ENCODE measurements at places on chromosomes 7 and 10. TPM values are rescaled to one million over a fixed set of nuclear protein-coding genes. Genes with fewer than 3 reads are reported as not detected.

Gene CTTNBP2
- total RNA-seq = not detected

Gene XRCC2
- total RNA-seq = 20.6 TPM

Gene CLCN1
- total RNA-seq = 0.09 TPM

Gene TSPAN15
- total RNA-seq = 2.5 TPM

DNA sequence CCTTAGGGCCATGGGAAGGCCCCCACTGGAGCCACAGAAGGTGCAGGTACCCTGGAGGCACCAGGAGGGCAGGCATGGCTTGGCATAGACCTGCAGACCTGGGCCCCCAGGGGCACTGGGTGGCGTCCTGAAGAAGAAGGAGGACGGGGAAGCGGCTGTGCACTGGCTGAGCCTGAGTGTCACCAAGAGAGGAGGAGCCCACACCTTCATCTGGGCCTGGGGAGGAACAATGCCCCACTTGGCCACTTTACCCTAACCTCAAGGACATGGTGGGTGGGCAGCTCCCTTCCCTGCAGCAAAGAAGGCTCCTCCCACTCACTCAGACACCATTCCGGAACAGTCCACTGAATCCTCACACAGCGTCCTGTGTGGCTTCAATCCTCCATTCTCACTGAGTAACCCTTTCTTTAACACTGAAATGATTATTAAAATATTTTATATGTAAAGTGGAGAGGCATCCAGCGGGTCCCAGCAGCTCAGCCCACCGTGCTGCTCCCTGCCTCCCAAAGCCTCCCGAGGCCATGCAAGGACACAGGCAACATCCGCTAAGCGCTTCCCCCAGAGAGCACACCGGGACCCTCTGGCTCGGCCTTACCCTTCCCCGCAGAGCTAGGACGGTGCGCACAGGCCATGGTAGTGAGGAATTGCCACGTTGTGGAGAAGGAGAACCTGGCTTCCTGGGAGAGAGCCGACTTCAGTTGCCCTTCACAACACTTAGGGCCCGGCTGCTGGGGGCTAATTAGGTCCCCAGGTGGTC, 516.7 kb upstream of the MGMT start:
- no peaks in the 10 kb centered on the region for H3K4me1 ChIP-seq
- no peaks in the 10 kb centered on the region for H3K27me3 ChIP-seq
- H3K27ac ChIP-seq = no peak overlapping the region
- no peak overlapping the region for H3K4me3 ChIP-seq

GRCh38 chr7:107001490-107001889, 43.0 kb upstream of the PRKAR2B start:
- DNase-seq = no peak
- H3K27me3 ChIP-seq = peaks cover 19% of the 10 kb centered on the region
- H3K4me1 ChIP-seq = no peaks in the 10 kb centered on the region
- H3K4me3 ChIP-seq = no peak overlapping the region
- no peaks in the 10 kb centered on the region for H3K36me3 ChIP-seq
- H3K27ac ChIP-seq = no peak overlapping the region

- H3K4me3 ChIP-seq = no peak overlapping the region
- no peak overlapping the region for H3K27ac ChIP-seq
- no peak for DNase-seq
- H3K27me3 ChIP-seq = no peaks in the 10 kb centered on the region
- H3K4me1 ChIP-seq = peaks cover 7% of the 10 kb centered on the region
Measured at GRCh38 chr7:115679976-115680375, 350.6 kb downstream of the TFEC start.

GRCh38 chr7:88457320-88457719, 150.6 kb upstream of the STEAP4 start:
- DNase-seq = no peak
- no peaks in the 10 kb centered on the region for H3K36me3 ChIP-seq
- H3K4me1 ChIP-seq = no peaks in the 10 kb centered on the region
- H3K27me3 ChIP-seq = no peaks in the 10 kb centered on the region

DNA sequence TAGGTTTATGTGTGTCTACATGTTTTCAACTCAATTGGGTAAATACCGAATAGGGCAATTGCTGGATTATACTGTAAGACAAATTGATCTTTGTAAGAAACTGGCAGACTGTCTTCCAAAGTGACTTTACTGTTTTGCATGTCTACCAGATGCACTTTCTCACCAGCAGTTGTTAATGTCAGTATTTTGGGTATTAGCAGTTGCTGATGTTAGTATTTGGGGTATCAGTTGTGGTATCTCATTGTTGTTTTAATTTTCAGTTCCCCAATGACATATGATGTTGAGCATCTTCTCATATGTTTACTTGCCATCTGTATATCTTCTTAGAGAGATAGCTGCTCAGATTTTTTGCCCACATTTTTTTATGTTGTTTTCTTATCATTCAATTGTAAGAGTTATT, 10.6 kb downstream of the PDE6C start:
- H3K27me3 ChIP-seq = peaks cover 23% of the 10 kb centered on the region
- DNase-seq = no peak
- no peak overlapping the region for H3K4me3 ChIP-seq
- H3K27ac ChIP-seq = no peak overlapping the region

GRCh38 chr7:49766966-49767365, 6.5 kb upstream of the VWC2 start:
- no peaks in the 10 kb centered on the region for H3K36me3 ChIP-seq
- no peak overlapping the region for H3K27ac ChIP-seq
- no peak for DNase-seq
- no peaks in the 10 kb centered on the region for H3K4me1 ChIP-seq
- H3K27me3 ChIP-seq = peaks cover 15% of the 10 kb centered on the region

DNA sequence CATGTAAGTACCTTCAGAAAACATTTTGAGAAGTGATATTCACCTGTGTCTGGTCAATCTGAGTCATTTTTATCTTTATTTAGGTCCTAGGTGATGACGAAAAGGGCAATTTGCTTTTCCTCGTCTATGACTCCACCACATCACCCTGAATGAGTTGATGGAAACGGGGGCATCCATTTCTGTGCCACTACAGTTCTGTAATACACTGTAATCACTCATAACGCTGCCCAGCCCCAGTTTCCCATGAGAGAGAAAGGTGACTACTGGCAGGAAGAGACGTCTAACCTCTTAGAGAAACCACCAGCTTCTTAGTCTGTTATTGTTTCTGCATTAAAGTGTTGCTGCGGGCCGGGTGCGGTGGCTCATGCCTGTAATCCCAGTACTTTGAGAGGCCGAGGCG, 205.3 kb upstream of the MKLN1 start:
- peaks cover 24% of the 10 kb centered on the region for H3K36me3 ChIP-seq
- H3K27ac ChIP-seq = no peak overlapping the region
- H3K4me1 ChIP-seq = peaks cover 5% of the 10 kb centered on the region
- no peak overlapping the region for H3K4me3 ChIP-seq

GRCh38 chr7:55516409-55516808, 55.9 kb downstream of the VOPP1 start:
- peaks cover 28% of the 10 kb centered on the region for H3K4me1 ChIP-seq
- H3K36me3 ChIP-seq = peaks cover 16% of the 10 kb centered on the region
- H3K27me3 ChIP-seq = no peaks in the 10 kb centered on the region
- H3K4me3 ChIP-seq = no peak overlapping the region
- DNase-seq = no peak

- no peak overlapping the region for H3K27ac ChIP-seq
- H3K4me3 ChIP-seq = no peak overlapping the region
- H3K36me3 ChIP-seq = no peaks in the 10 kb centered on the region
- no peak for DNase-seq
- H3K27me3 ChIP-seq = no peaks in the 10 kb centered on the region
Measured at GRCh38 chr7:46744957-46745706, 824.1 kb upstream of the IGFBP3 start.

DNA sequence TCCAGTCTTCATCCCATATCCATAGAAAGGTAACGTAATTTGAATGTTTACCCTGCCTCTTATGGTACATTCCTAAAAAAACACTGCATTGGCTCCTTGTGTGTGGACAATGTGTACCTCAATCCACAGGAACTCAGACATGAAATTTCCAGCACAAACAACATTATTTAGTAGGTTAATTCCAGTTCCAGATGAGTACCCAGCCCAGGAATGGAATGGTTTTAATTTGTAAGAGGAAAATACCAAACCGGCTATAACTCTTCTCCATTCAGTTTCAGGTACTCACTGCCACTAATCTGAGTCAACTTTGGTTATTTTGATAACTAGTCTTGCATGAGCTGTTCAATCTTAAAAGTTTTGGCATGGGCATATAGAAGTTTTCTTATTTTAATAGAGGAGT, 39.0 kb downstream of the TFPI2 start:
- H3K27me3 ChIP-seq = peaks cover 5% of the 10 kb centered on the region
- H3K36me3 ChIP-seq = no peaks in the 10 kb centered on the region
- H3K27ac ChIP-seq = no peak overlapping the region

DNA sequence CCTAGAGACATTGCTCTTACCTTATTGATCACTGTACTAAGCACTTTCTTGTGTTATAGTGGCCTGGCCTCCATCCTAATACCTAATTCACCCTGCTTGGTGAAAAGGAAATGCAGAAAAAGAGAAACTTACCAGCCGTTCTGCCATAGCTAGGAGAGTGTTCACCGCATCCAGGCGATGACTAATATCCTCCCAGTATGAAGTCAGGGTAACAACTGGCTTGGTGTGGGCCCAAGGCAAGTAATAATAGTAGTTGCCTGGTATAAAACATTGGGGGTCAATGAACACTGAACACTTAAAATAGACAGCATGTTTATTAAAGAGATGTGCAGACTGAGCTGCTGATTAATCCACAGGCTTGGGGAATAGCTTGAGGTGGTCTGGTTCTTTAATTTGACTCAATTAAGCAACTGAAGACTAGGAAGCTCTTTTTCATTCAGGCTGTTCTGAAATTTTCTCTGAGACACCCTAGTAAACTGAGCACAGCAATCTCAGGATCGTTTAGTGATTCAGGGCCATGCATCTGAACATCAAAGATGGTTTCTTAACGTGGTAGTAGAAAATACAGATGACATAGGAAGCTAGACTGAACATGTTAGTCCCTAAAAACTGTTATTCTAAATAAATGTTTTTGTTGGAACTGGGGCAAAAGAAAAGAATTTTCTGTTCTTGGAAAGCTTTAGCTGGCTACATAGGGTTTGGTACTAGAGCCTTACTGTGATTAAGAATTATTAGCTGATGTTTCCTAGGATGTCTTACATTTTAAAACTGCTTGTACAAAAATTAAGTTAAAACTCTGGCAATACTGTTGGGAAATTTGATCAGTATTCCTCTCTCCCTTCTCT, 102.2 kb downstream of the MYOF start:
- H3K4me1 ChIP-seq = peaks cover 38% of the 10 kb centered on the region
- peak; percentile 87 for DNase-seq
- H3K27ac ChIP-seq = peak overlapping the region; percentile 94
- no peaks in the 10 kb centered on the region for H3K27me3 ChIP-seq

DNA sequence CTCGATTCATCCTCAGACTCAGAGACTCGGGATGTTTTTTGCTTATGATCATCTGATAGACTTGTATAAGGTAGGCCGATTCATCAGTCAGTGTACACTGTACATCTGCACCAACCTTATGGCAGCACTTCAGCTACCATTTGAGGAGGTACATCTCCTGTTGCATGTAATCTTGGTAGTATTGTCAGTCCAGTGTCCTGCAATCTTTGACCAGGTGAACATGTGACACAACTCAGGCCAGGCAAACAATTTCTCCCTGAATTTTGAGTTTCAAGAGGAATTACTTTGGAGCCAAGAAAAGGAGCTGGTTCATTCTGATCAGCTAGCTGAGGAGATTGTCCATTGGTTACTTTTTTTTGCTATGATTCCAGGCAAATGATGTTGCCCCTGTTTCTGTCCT, 19.7 kb upstream of the WASL start:
- H3K4me3 ChIP-seq = no peak overlapping the region
- peaks cover 5% of the 10 kb centered on the region for H3K27me3 ChIP-seq
- no peak for DNase-seq
- H3K27ac ChIP-seq = no peak overlapping the region

DNA sequence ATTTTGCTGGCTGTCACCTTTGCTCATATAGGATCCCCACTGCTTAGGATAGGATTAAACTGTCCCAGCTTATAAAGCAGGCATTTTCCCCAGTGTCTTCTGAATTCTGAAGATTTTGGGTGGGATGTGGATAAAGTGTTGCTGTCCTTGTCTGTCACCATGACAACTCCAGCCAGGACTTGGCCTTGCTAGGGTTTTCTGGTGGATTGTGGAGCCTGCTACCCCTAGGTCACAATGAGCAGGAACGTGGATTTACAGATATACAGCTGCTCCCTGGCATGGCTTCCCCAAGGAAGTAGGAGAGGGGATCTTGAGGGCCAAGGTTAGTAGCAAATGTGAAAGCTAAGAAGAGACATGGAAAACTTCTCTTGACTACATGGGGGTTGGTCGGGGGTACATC, 220.7 kb downstream of the WDR11 start:
- H3K27ac ChIP-seq = no peak overlapping the region
- H3K4me1 ChIP-seq = peaks cover 11% of the 10 kb centered on the region
- no peaks in the 10 kb centered on the region for H3K36me3 ChIP-seq
- no peak overlapping the region for H3K4me3 ChIP-seq
- no peak for DNase-seq

DNA sequence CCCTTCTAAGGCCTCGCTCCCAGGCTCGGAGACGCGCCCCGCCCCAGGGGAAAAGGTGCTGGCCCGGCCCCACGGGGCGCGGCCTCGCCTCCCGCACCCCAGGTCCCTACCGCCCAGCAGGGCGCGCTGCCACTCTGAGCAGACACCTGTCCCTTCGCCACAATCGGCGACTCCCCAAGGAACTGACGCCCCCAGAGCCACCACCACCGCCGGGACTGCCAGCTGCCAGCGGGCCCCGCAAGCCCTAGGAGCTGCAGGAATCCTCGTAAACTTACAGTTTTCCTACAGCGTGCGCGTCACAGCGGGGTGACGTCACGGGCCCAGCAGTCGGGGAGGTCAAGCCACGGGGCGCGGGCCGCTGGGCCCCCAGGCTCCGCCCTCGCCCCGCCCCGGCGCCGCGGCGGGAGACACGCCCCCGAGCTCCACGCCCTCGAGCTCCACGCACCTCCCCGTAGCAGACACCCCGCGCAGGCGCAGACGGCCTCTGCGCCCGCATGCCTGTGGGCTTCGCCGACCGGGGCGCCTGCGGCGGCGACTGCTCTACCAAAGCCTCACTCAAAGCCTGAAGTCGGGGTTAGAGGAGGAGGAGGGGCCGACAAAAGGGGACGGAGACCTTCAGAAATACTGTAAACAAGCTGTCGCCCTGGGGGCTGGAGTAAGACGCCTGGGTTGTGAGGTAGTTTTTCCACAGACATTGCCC, at the start of gene ZNF438:
TSS of gene ZNF438 (minus strand) at position 308 of the 700 bp plus-strand sequence. CDS start 154,831 bp downstream, outside the sequence.
- H3K36me3 ChIP-seq = no peaks in the 10 kb centered on the region
- peak within 1 kb of the TSS; percentile 97 for H3K27ac ChIP-seq
- DNase-seq = peak; percentile 95
- H3K4me3 ChIP-seq = peak within 1 kb of the TSS; percentile 81
- no peaks in the 10 kb centered on the region for H3K27me3 ChIP-seq

DNA sequence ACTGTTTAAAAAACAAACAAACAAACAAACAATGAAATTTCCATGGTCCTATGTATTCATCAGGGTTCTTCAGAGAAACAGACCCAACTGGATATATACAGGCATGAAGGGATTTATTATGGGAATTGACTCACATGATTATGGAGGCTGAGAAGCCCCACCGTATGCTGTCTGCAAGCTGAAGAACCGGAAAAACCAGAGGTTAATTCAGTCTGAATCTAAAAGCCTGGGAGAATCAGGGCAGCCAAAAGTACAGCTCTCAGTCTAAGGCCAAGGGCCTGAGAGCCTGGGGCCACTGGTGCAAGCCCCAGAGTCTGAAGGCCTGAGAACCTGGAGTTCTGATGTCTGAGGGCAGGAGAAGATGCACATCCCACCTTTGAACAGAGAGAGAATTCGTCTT, 163.5 kb downstream of the MDFIC start:
- no peak overlapping the region for H3K4me3 ChIP-seq
- H3K4me1 ChIP-seq = no peaks in the 10 kb centered on the region
- no peaks in the 10 kb centered on the region for H3K27me3 ChIP-seq
- no peak overlapping the region for H3K27ac ChIP-seq
